Sciatic nerve (tissue), 2 donors: ENCODE measurements at places on chromosomes 2 and 18. TPM values are rescaled to one million over a fixed set of nuclear protein-coding genes. Genes with fewer than 3 reads are reported as not detected.

MCM6 gene
- total RNA-seq, result 15.8 TPM

GRCh38 chr2:181682026-181682789 is 1.9 kb upstream of the NEUROD1 start:
- no peak for DNase-seq

GRCh38 chr18:13608791-13609532 is 117.4 kb downstream of the FAM210A start:
- DNase-seq, result no peak

CNPPD1 gene
- 55.8 TPM for total RNA-seq

UGT1A1 gene
- total RNA-seq, result not detected

IL36A gene
- not detected for total RNA-seq

GRCh38 chr2:16172324-16173175 is 232.2 kb downstream of the MYCN start:
- DNase-seq, result no peak

DNA sequence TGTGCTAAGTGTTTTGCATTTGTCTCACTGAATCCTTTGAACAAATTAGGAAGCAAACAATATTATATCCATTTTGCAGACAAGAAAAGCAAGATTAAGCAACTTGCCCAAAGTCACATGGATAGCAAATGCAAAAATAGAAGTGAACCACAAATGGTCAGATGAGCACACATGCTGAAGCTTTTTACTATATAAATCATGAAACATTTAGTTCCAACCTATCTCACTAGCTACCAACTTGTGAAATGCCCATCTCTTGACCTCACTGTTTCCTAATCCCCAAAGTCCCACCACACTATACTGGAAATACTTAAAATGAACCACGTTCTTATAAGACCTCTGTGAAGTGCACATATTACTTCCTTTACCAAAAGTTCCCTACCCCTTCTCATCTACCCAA is 380.5 kb downstream of the ERBB4 start:
- no peak for DNase-seq

DNA sequence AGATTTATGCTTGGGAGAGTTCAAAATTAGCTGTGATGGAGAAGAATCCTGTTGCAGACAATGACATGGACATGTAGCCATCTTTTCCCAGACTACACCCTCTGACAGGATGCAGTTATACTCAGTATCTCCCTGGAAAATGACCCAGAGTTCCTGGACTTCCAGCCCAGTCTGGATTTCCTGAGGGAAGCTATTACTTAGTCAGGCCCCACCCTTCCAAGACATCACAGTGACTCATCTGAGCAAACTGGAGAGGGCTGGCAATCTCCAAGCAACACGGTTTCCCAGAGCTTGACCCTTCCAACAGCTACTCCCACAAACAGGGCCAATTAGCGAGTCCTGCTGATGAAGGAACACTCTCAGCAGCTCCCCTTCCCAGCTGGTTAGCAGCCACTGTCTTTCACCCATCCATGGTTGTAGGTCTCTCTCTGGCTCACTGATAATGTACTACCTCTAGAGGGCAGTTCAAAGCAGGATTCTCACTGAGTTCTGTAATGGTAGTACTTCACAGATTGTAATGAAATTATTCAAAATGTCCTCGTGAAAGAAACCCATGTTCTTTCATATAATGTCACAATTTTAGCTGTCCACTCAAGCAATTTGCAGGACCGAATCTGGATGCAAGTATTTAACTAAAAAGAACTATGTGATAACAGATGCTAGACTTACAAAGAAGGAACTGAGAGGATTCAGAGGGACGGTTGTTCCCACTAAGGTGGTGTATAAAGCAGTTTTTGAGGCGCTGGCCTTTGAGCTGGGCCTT is 110.2 kb downstream of the MDH1 start:
- DNase-seq, result no peak

GRCh38 chr18:3689986-3690763 is 240.2 kb downstream of the TGIF1 start:
- no peak for DNase-seq

GRCh38 chr18:45103319-45104048 is 422.8 kb downstream of the SETBP1 start:
- DNase-seq, result no peak

GRCh38 chr2:12797815-12798214 is 81.1 kb downstream of the TRIB2 start:
- no peak for DNase-seq

DNA sequence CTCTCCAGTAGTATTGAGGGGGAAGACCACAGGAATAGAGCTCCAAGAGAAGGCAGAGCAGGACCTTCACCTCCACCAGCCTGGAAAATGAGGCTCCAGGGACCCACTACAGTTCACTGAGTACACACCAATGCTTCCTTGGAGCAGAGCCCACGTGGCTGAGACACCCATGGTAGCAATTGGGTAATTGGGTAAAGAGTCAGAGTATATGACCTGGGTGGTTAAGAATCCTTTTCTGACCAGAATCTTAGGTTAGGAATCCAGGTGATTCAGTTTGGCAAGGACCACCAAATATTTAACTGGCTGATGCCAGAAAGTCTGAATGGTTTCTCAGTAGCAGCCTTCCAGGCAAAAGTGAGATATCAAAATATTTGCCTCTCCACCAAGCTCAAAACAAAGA is 107.7 kb downstream of the MDH1 start:
- DNase-seq, result no peak

DNA sequence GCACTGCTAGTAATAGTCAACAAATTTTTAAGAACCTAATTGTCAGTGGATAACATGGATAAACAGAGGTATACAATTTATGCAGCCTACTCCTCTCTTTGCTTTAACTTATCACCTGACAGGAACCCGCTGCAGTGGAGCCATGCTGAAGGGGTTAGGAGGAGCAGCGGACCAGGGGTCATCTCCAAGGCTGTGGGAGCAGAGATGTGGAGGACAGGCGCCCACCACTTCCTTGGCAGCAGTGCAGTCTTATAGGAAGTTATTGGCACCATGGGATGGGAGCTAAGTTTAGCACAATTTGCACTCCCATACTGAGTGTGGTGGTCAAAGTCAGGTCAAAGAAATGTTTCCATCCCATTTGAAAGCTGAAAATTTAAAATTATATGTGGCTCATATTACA is 35.6 kb downstream of the HDLBP start:
- no peak for DNase-seq

GRCh38 chr18:8212896-8213780 is 396.1 kb upstream of the RAB12 start:
- no peak for DNase-seq

GRCh38 chr2:16197504-16198147 is 257.3 kb downstream of the MYCN start:
- no peak for DNase-seq

LDAH gene
- total RNA-seq, result 18.3 TPM

DNA sequence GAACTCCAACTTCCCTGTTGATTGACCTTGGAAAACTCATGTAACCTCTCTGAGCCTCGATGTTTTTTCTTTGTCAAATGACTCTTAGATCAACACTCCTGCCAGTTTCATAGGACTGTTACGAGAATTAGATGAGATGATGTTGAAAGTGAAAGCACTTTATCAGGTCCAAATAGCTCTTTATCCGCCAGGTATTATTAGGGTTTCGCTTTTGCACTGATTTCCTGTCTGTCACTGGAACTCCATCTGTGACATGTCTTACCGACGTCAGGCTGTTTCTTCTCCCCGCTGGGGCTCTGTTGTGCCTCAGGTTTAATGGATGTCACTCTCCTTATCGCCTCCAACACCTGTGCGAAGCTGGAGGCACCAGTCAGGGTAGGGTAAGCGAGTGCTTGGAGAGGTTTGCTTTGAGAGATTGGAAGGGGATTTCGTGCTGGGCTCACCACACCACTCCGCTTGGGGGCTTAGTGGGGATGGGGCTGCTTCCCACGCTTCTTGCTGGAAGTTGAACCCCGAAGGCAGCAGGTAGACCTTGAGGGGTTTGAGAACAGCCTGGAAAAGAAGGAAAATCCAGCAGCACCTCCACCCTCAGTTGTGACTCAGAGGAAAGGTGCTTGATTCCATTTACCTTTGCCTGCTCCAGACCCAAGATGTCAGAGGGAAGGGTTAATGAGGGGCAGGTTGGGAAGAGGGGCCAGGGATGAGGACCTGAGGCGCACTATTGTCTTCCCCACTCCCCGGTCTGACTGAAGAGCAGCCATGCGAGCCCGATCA is 4.3 kb downstream of the GAD1 start:
- DNase-seq, result no peak

MSTN gene
- total RNA-seq, result 0.85 TPM

AOX1 gene
- total RNA-seq, result 35.1 TPM

CTIF gene
- total RNA-seq, result 81.9 TPM

TTN gene
- 16.3 TPM for total RNA-seq

GRCh38 chr2:134320930-134321329 is 67.1 kb downstream of the MGAT5 start:
- DNase-seq, result no peak

- DNase-seq, result no peak
These were observed 17.1 kb upstream of the TMEM178A start for GRCh38 chr2:39648580-39648979.

DNA sequence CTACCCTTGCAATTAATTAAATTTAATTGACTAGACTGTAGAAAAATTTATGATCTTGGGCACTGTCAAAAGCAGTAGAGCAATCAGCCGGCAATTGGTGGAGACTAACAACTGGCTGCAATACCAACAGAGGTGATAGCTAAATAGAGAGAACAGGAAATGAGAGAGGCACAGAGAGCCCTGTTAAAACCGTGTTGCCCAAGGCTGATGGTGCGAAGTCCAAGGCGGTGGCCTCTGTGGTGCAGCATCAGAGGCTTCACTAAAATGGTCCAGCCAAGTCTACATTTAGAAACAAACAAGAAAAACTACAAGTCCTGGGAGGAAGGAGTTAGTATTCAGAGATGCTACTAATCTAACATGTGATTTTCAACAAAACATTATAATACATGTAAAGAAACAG is 115.6 kb downstream of the NETO1 start:
- no peak for DNase-seq

SEH1L gene
- 44.0 TPM for total RNA-seq

DNA sequence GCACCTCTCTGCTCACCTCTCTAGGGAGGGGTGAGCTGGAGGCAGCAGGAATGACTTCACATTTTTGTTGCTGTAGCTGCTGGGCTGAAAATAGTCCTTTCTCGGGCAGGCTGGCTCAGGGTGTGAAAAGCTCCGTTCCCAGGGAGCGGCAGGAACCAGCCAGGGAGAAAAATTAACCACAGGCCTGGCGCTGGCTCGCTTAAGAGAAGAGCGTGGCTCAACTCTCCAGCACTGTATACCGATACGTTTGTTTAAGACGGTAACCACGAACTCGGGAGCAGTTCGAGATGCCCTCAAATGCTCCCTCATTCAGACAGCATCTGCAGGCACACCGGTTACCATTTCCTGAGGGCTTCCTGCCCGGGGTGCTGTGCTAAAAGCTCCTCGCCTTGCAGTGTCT is 129.6 kb downstream of the CELF4 start:
- no peak for DNase-seq

GRCh38 chr2:47520302-47520630 is 117.3 kb downstream of the MSH2 start:
- DNase-seq, result no peak

GRCh38 chr2:234691968-234692955 is 195.4 kb upstream of the ARL4C start:
- no peak for DNase-seq

GRCh38 chr2:168528469-168528868 is 72.4 kb downstream of the CERS6 start:
- no peak for DNase-seq

DNA sequence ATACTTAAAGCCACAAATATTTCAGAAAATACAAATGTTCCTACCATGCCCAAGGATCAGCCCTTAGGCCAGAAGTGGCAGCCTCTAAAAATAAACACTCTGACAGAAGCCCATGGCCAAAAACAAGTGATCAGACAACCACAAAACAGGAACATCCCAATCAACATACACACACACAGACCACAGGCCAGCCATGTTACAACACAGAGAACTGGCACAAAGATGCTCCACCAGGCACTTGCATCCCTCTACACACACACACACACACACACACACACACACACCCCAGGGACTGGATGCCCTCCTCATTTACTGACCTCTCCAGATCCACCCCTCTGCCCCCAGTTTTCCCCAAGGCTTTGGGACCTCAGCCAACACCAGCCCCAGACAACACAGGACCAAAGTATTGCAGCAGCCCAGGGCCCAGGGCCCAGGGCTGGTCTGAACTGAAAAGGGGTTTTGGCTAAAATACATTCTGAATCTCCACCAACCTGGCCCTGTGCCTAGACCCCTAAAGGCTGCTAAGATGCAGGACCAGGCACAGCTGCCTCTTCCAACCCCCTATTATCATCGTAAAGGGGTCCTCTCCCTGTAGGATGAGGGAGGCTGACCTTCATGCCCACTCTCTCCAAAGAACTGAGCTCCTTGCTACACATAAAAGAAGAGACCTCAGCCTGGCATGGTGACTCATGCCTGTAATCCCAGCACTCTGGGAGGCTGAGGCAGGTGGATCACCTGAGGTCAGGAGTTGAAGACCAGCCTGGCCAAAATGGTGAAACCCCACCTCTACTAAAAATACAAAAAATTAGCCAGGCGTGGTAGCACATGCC is 151.4 kb downstream of the TNS1 start:
- DNase-seq, result no peak

DNA sequence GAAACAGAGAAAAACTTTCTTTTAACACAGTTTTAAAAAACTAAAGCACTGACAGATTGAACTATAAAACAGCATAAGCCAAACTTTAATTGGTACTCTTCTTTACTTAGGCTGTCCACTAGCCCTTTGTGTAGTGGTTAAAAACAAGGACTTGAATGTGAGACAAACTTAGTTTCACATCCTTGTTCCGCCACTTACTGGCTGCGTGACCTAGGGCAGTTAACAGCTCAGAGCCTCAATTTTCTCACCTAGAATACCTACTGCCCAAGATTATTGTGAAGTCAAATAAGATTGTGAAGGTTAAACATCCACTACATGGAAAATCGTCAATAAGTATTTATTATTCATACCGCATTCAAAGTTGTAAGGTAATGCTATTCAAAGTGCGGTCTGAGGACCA is 2.0 kb downstream of the WDR35 start:
- no peak for DNase-seq

- no peak for DNase-seq
These were observed 175.5 kb downstream of the ZNF407 start for GRCh38 chr18:74773171-74773624.

DNA sequence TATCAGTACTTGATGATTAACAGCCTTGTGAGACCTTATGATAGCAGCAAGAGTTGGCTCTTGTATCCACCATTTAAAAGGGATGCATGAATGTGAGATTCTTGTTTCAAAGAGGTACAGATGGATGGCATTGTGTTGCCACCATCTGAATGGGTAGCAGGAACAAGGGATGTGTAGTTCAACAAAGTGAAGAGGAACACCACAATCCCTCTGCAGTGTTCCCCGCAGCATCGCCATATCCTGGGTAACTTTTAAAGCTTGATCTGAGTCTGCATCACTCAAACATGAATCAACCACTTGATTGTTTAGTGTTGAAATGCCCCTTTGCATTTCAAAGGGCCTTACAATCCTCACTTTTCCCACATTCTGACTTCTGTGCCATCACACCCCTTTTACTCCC is 106.7 kb downstream of the SS18 start:
- no peak for DNase-seq

- DNase-seq, result no peak
These were observed 893 bp downstream of the CAVIN2 start for GRCh38 chr2:191845876-191846514.

- DNase-seq, result no peak
These were observed 51.8 kb downstream of the ADD2 start for GRCh38 chr2:70716131-70716743.
